GM18507 (cell line): ENCODE measurements at places on chromosomes 1 and 21.

GRCh38 chr1:247103859-247104591, at the start of gene ZNF669:
Gene ZNF669 (minus strand): TSS chr1:247104356. CDS start chr1:247104199, 157 bp downstream.
- DNase-seq, result peak; percentile 86

DNA sequence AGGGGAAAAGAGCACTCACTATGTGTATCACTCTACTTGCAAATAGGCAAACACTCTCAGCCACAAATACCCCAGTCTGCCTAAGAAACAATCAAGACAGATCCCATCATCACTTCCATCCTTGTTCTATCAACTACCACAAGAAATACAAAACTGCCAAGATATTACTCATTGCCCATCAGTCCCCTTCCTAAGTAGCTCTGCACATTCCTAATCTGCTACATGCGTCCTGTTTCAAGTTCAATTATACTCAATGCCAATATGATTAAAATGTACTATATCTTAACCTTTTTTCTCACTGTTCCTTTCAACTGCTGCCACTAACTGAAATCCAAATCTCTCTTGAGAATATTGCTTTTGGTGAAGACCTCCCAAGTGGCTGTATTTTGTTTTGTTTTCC, 1688.4 kb downstream of the PLA2G4A start:
- no peak for DNase-seq

GRCh38 chr1:92483610-92484471, 2.9 kb downstream of the GFI1 start:
- no peak for DNase-seq

DNA sequence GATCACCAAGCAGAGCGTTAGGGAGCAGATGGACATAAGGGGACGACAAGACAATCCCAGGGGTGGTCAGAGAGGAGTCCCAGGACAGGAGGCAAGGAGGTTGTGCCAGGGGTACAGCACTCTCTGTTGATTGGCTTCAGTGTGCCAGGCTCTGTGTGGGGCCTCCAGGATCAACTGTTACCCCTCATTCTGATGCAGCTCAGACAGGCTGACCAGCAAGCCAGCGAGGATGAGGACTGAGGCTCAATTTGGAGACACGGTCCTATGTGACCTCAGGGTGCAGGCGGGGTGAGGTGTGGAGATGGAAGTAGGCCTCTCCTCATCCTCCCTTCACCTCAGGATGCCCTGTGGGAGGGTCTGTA, 4.0 kb downstream of the HYI start:
- no peak for DNase-seq

- no peak for DNase-seq
Observed at GRCh38 chr21:29942034-29942433, 2.2 kb upstream of the GRIK1 start.

- no peak for DNase-seq
Observed at GRCh38 chr1:176522310-176522845, 59.4 kb downstream of the PAPPA2 start.

DNA sequence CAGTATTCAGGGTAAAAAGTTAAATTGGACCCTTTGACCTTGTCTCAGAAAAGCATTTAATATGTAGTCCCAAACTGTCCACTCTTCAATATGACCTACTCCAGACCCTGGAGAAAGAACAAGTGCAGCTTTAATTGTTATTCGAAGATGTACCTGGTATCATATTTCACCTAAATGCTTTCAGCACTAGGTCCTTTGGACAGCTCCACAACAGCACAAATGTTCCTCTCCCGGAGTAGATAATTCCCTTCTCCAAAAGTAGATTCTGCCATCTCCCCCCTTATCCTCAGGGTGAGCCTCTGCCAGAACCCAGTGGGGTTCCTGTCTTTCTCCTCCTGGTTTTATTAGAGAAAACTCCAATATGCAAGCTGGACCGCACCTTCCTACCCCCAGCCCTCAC, 104.5 kb upstream of the AJAP1 start:
- DNase-seq, result no peak

DNA sequence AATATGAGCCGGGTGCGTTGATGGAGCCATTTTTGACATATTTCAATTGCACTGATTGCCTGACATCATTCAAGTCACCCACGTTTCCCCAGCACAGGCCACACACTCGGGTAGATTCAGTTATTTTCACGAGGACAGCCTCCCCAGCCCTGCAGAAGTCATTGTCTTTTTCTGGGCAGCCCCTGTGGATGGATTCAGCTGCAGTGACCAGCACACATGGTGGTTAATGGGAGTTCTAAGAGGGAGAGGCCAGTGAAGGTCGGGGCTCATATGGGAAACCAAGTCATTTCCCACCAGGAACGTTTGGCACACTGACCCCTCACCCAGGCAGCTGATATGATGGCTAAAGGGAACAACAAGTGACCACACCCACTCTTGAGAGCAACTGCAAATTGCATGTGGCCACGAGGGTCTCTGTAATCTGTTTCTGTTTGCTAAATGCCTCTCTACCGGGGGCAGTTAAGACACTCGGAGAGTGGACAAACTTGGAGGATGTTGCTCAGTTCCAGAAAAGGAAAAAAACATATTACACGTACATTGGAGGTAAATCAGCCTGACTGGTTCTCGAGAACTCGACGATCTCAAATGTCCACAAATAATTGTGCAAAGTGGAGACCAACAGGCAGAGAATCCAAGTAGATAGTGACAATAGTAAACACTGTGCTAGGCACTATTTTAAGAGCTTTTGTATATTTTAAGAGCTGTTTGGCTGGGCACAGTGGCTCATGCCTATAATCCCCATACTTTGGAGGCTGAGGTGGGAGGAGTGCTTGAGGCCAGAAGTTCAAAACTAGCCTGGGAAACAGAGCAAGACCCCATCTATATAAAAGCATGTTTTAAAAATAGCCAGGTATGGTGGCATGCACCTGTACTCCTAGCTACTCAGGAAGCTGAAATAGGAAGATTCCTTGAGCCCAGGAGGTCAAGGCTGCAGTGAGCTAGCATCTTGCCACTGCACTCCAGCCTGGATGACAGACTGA, 167.2 kb upstream of the IRF2BP2 start:
- DNase-seq, result no peak
